ENCODE measurements at places on chromosomes 6 and 20. TPM values are rescaled to one million over a fixed set of nuclear protein-coding genes. Genes with fewer than 3 reads are reported as not detected.
A peak's percentile ranks its signal among the peaks of the same experiment; 100 is the strongest.

DNA sequence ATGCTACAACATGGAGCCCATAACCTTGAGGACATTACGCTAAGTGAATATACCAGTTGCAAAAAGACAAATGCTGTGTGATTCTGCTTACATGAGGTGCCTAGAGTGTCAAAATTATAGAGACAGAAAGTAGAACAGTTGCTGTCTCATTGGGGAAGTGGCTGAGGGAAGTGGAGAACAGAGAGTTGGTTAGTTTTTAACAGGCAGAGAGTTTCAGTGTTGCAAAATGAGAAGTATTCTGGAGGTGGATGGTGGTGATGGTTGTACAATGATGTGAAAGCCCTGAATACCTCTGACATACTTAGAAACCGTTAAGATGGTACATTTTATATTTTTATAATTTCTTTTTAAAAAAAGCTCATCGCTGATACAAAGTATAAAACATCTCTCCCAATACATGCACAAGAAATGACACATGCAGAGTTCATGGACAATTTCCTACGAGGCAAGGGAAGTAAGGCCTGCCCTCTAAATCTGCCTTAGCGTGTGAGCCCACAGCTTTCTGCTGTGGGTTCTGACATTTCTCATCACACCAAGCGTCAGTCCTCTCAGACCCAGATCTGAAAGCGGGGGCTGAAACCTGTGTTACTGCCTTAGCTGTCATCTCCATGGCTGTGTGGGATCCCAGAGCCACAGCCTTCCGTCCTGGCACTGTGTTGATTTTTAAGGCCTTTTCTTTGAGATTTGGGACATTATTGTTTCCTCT, 126.0 kb downstream of the RNASET2 start:
- no peak overlapping the region for H3K4me3 ChIP-seq
- no peaks in the 10 kb centered on the region for H3K36me3 ChIP-seq
- H3K27ac ChIP-seq, result peak overlapping the region; percentile 34
- no peaks in the 10 kb centered on the region for H3K27me3 ChIP-seq

- DNase-seq, result no peak
- no peak overlapping the region for H3K27ac ChIP-seq
- no peaks in the 10 kb centered on the region for H3K4me1 ChIP-seq
These were observed 16.9 kb upstream of the UBE2V1 start for GRCh38 chr20:50129662-50130355.

DNA sequence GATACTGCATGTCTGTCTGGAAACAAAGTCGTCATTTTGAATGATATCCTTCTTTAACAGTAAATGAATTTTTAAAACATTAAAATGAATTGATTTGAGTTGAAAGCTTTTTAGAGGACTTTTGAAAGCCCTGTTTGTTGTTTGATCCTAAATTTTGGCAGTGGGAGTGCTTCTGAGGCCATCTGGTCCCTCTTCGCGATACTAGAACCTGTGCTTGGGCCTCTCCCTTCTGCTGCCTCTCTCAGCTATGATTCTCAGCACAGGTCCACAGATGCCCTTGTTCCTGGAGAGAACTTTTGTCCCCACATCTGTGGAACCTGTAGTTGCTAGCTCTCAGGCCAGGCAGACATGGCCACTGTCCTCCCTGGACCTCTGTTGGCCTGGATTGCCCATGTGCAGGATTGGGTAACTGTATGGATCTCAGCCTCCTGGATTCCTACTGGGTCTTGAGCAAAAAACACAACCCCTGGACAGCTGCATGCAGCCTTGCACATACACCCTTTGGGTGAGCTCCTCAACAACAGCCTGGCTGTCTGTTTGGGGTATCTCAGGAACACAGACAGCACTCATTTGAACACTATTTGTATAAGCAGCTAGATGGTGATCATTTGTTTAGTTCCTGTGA, 21.9 kb downstream of the UST start:
- no peaks in the 10 kb centered on the region for H3K27me3 ChIP-seq
- DNase-seq, result no peak
- H3K36me3 ChIP-seq, result no peaks in the 10 kb centered on the region
- no peak overlapping the region for H3K4me3 ChIP-seq
- H3K27ac ChIP-seq, result no peak overlapping the region

The SCGN gene
- not detected for total RNA-seq

GRCh38 chr20:48395816-48396546, 431.8 kb downstream of the PREX1 start:
- no peaks in the 10 kb centered on the region for H3K36me3 ChIP-seq
- H3K27ac ChIP-seq, result no peak overlapping the region
- H3K4me3 ChIP-seq, result no peak overlapping the region
- no peak for DNase-seq
- H3K4me1 ChIP-seq, result no peaks in the 10 kb centered on the region

- no peaks in the 10 kb centered on the region for H3K36me3 ChIP-seq
- H3K27me3 ChIP-seq, result no peaks in the 10 kb centered on the region
- H3K4me3 ChIP-seq, result no peak overlapping the region
- no peak overlapping the region for H3K27ac ChIP-seq
- H3K4me1 ChIP-seq, result no peaks in the 10 kb centered on the region
These were observed 574.4 kb downstream of the PRKN start for GRCh38 chr6:162153120-162153519.

DNA sequence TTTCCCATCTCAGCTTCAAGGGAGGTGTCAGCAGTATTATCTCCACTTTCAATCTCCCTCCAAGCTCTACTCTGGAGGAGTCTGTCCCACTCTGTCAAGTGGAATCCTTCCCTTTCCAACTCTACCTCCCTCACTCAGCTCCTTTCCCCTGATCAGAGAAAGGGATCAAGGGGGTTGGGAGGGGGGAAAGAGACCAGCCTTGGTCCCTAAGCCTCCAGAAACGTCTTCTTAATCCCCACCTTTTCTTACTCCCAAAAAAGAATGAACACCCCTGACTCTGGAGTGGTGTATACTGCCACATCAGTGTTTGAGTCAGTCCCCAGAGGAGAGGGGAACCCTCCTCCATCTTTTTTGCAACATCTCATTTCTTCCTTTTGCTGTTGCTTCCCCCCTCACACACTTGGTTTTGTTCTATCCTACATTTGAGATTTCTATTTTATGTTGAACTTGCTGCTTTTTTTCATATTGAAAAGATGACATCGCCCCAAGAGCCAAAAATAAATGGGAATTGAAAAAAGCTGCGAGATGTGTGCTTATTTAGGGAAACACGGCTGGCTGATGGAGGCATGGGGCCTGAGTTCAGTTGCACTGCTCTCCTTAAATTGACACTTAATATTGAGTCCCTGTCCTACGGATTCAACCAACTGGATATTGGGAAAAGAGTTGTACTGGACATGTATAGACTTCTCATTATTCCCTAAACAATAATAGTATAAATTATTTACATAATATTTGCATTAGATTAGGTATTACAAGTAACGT, 4.9 kb downstream of the TUBB start:
- H3K27me3 ChIP-seq, result no peaks in the 10 kb centered on the region
- no peak for DNase-seq
- H3K4me3 ChIP-seq, result no peak overlapping the region
- peaks cover 57% of the 10 kb centered on the region for H3K36me3 ChIP-seq
- peak overlapping the region; percentile 64 for H3K27ac ChIP-seq

The FAM184A gene
- total RNA-seq, result 0.27 TPM

The DSTN gene
- total RNA-seq, result 13.4 TPM

DNA sequence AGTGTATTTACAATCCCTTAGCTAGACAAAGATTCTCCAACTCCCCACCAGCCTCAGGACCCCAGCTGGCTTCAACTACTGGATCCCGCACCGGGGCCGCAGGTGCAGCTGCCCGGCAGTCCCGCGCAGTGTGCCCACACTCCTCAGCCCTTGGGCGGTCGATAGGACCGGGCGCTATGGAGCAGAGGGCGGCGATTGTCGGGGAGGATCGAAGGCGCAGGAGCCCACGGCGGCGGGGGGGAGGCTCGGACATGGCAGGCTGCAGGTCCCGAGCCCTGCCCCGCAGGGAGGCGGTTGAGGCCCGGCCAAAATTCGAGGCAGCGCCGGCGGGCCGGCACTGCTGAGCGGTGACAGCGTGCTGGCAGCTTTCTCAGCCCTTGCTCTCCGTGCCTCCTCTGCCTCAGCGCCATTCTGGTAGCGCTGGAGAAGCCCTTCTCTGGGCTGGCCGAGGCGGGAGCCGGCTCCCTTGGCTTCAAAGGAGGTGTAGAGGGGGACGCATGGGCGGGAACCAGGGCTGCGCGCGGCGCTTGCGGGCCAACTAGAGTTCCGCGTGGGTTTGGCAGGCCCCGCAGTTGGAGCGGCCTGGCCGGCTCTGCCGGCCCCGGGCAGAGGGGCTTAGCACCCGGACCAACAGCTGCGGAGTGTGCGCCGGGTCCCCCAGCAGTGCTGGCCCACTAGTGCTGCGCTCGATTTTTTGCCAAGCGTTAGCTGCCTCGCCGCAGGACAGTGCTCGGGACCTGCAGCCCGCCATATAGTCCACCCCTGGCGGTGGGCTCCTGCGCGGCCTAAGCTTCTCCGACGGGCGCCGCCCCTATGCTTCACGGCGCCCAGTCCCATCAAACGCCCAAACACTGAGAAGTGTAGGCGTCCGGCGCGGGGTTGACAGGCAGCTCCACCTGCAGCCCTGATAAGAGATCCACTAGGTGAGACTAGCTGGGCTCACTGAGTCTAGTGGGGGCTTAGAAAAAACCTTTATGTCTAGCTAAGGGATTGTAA, 32.4 kb upstream of the KIF13A start:
- H3K36me3 ChIP-seq, result no peaks in the 10 kb centered on the region
- H3K4me1 ChIP-seq, result no peaks in the 10 kb centered on the region
- H3K4me3 ChIP-seq, result no peak overlapping the region
- peaks cover 3% of the 10 kb centered on the region for H3K27me3 ChIP-seq
- DNase-seq, result no peak

The GFRAL gene
- total RNA-seq, result not detected

DNA sequence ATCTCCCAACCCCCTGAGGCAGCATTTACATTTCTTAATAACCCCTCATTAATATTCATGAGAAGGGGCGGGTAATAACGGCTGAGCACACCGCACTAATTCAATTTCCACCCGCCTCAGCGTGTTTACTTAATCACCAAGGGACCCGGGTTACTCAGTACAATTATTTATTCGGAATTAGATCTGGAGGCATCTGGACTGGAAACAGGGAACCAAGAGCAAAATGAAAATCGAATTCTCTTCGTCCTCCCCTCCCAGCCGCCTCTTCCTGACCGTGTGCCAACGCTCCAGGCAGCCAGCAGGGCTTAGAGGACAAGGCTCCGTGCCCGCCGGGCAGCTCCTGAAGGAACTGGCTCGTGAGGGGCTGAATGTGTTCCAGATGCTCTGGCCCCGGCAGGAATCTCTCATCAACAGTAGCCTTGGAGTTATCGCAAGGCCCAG, 23.5 kb upstream of the CTNNBL1 start:
- no peak for DNase-seq
- no peak overlapping the region for H3K4me3 ChIP-seq
- H3K36me3 ChIP-seq, result no peaks in the 10 kb centered on the region
- no peaks in the 10 kb centered on the region for H3K4me1 ChIP-seq
- H3K27me3 ChIP-seq, result peaks cover 14% of the 10 kb centered on the region
- H3K27ac ChIP-seq, result no peak overlapping the region

The SLC22A2 gene
- total RNA-seq, result not detected

GRCh38 chr6:152356016-152356415, 281.1 kb downstream of the SYNE1 start:
- H3K4me3 ChIP-seq, result no peak overlapping the region
- no peaks in the 10 kb centered on the region for H3K4me1 ChIP-seq
- no peak overlapping the region for H3K27ac ChIP-seq
- no peak for DNase-seq
- peaks cover 5% of the 10 kb centered on the region for H3K27me3 ChIP-seq

DNA sequence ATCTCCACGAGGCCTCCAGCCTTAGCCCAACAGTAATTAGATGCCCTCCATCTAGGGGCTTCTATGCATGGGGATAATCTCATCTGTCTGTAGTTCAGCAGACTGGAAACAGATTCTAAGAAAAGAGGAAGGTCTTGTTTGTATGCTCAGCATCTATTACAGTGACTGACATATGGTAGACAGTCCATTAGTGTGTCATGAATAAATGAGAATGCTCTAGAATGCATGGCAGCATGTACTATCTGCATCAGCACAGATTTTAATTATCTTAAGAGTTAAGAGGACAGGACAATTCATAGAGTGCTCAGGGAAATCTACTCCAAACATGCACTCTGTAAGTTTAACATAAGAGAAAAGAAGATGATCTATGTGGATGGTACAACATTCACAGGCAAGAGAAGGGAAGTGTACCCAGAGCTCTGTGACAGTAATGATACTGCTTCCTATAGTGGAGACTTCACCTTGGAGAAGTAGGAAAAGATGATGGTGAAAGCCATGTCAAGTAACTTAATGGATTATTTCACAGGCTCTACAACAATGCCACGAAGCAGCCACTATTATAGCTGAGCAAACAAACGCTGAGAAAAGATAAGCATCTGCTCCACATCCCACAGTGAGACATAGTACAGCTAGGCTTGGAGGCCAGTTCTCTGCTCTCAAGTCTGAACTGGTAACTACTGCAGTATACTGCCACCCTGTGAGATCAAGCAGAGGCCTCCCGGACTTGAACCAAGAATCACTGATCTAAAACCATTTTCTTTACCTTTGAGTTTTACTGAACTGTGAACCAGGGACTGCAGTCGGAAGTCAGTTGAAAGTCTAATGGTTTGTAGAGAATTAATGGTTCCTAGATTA, 309.2 kb upstream of the SPTLC3 start:
- H3K27ac ChIP-seq, result no peak overlapping the region
- no peaks in the 10 kb centered on the region for H3K36me3 ChIP-seq
- no peaks in the 10 kb centered on the region for H3K27me3 ChIP-seq
- no peak for DNase-seq

DNA sequence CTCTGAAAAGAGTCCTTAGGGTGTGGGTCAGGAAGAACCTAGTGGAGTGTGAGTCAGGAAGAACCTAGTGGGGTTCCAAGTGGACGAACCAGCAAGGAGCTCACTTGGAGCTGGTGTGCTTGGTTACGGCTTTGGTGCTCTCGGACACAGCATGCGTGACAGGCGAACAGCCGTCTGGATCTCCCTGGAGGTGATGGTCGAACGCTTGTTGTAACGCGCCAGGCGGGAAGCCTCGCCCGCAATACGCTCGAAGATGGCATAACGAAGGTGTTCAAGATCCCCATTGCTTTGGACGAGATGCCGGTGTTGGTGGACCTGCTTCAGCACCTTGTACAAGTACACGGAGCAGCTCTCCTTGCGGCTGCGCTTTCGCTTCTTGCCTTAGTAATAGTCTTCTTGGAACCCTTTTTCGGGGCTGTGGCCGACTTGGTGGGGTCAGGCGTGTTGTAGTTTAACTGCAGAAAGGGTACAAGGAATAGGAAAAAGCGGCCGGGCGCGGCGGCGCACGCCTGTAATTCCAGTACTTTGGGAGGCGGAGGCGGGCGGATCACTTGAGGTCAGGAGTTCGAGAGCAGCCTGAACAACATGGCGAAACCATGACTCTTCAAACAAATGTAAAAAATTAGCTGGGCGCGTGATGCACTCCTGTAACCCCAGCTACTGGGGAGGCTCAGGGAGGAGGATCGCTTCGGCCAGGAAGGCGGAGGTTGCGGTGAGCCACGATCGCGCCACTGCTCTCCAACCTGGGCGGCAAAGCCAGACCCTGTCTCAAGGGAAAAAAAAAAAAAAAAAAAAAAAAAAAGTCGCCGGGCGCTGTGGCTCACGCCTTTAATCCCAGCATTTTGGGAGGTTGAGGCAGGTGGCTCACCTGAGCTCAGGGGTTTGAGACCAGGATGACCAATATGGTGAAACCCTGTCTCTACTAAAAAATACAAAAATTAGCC, 48.0 kb downstream of the OR2B2 start:
- peak; percentile 55 for DNase-seq
- no peaks in the 10 kb centered on the region for H3K27me3 ChIP-seq
- peak overlapping the region; percentile 83 for H3K27ac ChIP-seq

- H3K4me3 ChIP-seq, result no peak overlapping the region
- H3K27ac ChIP-seq, result no peak overlapping the region
- H3K36me3 ChIP-seq, result no peaks in the 10 kb centered on the region
- H3K27me3 ChIP-seq, result peaks cover 92% of the 10 kb centered on the region
These were observed 18.1 kb downstream of the TFAP2A start for GRCh38 chr6:10396785-10397184.

Data from B cell (primary cell).